Trophoblast cell (in vitro differentiated cells and primary cell): ENCODE measurements at places on chromosomes 7 and 10.

GRCh38 chr7:151013733-151014497, 10.4 kb downstream of the ATG9B start:
- peak overlapping the region; percentile 59 for H3K4me3 ChIP-seq
- no peaks in the 10 kb centered on the region for H3K36me3 ChIP-seq
- DNase-seq: peak; percentile 94
- H3K4me1 ChIP-seq: peaks cover 33% of the 10 kb centered on the region

- DNase-seq: no peak
- no peak overlapping the region for H3K27ac ChIP-seq
- H3K4me3 ChIP-seq: no peak overlapping the region
- no peaks in the 10 kb centered on the region for H3K27me3 ChIP-seq
Observed at GRCh38 chr7:70334871-70335270, 736.6 kb downstream of the AUTS2 start.

DNA sequence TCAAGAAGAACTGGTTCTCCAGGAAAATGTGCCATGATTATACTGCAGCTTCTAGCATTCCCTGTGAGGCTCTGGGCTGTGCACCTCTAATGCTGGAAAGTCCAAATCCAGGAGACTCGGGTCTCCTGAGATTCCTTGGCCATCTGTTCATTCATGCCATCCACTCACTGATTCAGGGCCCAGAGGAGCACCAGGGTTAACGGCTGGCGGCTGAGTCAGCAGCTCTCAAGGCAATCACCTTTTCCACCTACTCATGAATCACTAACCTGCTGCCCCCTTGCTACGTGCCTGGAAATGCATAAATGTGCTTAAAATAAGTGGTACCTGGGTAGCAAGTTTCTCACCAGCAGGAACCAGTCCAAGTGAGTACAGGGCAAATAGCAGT, 132.7 kb downstream of the KCNMA1 start:
- no peaks in the 10 kb centered on the region for H3K27me3 ChIP-seq
- H3K36me3 ChIP-seq: no peaks in the 10 kb centered on the region
- H3K27ac ChIP-seq: peak overlapping the region; percentile 78
- H3K4me1 ChIP-seq: peaks cover 39% of the 10 kb centered on the region
- DNase-seq: peak; percentile 92

DNA sequence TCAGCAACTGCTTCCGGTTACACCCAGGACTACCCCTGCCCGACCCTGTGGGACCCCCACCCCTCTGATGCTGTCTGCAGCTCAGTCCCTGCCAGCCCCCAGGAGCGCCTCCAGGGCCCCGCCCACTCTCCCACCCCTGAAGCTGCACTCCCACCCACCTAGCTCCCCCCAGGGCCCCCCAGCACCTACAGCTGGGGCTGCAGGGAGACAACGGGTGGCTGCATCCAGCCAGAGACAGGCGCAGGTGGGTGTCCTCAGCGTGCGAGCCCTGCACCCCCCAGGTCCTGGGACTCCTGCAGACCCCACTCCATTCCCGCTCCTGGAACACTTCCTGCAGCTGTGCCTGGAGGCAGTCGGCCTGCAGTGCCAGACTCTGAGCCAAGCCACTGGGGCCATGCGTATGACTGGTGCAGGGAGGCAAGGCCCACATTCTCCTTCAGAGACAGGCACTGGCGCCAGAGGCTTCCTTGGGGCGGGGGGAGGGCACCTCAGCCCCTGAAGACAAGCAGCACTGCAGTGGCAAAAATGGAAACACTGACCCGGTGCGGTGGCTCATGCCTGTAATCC, 6.1 kb downstream of the CYP2W1 start:
- no peak overlapping the region for H3K4me3 ChIP-seq
- H3K36me3 ChIP-seq: no peaks in the 10 kb centered on the region
- peaks cover 10% of the 10 kb centered on the region for H3K4me1 ChIP-seq
- H3K27me3 ChIP-seq: no peaks in the 10 kb centered on the region

- no peaks in the 10 kb centered on the region for H3K27me3 ChIP-seq
- DNase-seq: no peak
- H3K36me3 ChIP-seq: no peaks in the 10 kb centered on the region
Observed at GRCh38 chr10:113126229-113127201, 176.5 kb downstream of the TCF7L2 start.

- no peaks in the 10 kb centered on the region for H3K36me3 ChIP-seq
- H3K4me3 ChIP-seq: no peak overlapping the region
- no peak for DNase-seq
- H3K4me1 ChIP-seq: peaks cover 6% of the 10 kb centered on the region
Observed at GRCh38 chr7:105811189-105811847, 65.1 kb downstream of the ATXN7L1 start.

DNA sequence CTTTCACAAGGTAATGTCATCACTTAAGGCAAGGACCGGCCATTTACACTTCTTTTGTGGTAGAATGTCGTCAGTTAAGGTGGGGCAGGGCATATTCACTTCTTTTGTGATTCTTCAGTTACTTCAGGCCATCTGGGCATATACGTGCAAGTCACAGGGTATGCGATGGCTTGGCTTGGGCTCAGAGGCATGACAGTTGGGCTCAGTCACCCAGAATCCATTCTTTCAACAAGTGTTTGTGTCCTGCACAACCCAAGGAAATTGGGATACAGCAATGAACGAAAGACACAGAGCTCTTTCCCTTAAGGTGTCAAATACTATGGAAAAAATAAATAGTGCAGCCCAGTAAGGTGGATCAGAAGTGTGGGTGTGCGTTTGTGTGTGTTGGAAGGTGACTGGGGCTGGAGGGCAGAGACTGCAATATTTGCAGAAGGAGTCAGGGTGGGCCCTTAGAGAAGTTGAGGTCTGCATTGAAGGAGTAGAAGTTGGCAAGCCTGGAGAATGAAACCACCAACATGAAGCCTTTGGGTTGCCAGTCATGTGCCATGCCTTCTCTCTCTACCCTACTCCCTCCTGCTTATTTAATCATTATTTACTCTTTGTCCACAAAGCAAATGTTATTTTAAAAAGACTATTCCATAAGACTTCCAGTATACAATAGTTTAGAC, 222.8 kb upstream of the PRKCQ start:
- no peak overlapping the region for H3K4me3 ChIP-seq
- H3K27me3 ChIP-seq: no peaks in the 10 kb centered on the region
- H3K36me3 ChIP-seq: no peaks in the 10 kb centered on the region
- no peak overlapping the region for H3K27ac ChIP-seq

DNA sequence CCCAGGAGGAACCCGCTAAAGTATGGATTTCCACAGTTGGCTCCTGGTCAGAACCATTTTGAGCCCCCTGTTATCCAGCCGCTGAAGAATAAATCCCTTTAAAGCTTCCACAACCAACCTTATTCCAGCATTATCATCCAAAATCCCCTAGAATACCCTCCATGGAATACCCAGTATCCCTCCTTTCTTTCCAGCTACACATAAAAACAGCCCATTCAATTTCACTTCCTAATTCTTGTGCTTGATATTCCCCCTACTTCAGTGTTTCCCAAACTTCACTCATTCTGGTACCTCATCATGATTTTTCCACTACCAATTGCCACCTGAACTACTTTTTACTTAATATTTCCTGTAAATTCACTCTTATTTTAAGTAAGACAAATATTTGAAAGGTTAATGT, 3.1 kb downstream of the MACC1 start:
- DNase-seq: no peak
- no peaks in the 10 kb centered on the region for H3K27me3 ChIP-seq
- H3K4me1 ChIP-seq: peaks cover 2% of the 10 kb centered on the region
- peaks cover under 1% of the 10 kb centered on the region for H3K36me3 ChIP-seq
- no peak overlapping the region for H3K27ac ChIP-seq
- H3K4me3 ChIP-seq: no peak overlapping the region

- no peaks in the 10 kb centered on the region for H3K36me3 ChIP-seq
- H3K27ac ChIP-seq: no peak overlapping the region
Observed at GRCh38 chr10:78280604-78281003, 246.9 kb downstream of the RPS24 start.

DNA sequence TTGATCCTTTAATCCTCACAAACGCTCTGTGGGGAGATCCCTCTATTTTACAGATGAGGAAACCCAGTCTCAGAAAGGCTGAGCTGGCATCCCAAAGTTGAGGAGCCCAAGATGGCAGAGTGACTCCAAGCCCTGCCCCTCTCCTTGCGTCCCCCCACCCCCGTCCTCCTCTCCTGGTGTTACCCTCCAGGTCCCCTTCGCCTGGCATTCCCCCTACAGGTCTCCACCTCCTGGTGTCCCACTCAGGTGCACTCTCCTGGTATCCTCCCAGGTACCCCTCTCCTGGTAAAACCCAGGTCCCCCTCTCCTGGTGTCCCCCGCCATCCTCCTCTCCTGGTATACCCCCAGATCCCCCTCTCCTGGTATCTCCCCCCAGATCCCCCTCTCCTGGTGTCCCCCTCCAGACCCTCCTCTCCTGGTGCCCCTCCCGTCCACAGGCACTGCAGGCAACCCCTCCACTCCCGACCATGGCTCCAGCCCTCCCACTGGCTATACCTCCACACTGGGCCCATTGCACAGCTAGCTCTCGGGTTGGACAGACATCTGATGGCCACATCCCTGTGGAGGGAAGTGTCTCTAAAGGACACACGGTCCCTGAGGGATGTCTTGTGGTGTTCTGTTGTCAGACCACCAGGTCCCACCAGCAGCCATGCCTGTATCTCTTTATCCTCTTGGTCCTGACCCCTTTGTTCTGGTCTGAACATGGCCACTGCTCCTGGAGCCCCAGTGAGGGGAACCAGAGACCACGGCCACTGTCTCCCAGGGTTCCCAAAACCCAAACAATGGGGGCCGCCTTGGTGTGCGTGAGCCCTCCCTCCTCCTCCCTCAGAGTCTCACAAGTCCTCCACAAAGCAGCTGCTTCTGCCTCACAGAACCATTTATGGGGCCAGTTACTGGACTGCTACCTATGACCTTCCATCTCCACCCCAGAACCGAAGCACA, 37.2 kb downstream of the CALML3 start:
- peaks cover 58% of the 10 kb centered on the region for H3K4me1 ChIP-seq
- no peaks in the 10 kb centered on the region for H3K36me3 ChIP-seq
- no peak overlapping the region for H3K4me3 ChIP-seq
- peak overlapping the region; percentile 99 for H3K27ac ChIP-seq
- no peak for DNase-seq
- H3K27me3 ChIP-seq: no peaks in the 10 kb centered on the region

DNA sequence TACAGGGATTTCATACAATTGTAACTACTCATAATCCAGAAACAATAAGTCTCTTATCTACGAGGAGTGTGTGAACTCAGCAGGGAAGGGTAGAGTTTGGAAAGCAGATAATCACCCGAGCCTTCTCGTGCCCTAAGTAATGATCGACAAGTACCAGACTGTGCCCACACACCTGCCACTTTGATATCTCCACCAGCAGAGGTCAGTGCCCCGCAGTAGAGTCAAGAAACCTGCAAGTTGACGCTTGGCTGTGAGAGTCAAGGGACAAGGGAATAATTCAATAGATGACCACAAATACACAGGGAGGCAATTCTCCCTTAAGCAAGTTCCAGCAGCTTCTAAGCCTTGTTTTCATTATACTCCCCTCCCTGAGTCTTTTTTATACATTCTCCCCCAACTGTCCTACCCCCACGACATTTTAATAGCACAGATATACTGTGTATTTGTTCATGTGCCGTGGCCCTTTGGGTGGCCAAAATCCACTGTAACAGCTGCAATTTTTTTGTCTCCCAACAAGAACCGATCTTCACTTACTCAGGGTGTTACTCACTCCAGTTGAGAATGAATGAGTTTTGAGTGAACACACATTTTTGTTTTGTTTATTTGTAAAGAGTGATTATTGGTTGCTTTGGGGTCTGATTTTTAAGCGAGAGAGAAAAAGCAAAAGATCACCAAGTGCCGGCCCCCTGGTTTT, 106.9 kb upstream of the RHEB start:
- H3K4me3 ChIP-seq: no peak overlapping the region
- H3K27me3 ChIP-seq: no peaks in the 10 kb centered on the region
- peaks cover 4% of the 10 kb centered on the region for H3K4me1 ChIP-seq
- peak; percentile 59 for DNase-seq
- H3K27ac ChIP-seq: no peak overlapping the region
- H3K36me3 ChIP-seq: no peaks in the 10 kb centered on the region

DNA sequence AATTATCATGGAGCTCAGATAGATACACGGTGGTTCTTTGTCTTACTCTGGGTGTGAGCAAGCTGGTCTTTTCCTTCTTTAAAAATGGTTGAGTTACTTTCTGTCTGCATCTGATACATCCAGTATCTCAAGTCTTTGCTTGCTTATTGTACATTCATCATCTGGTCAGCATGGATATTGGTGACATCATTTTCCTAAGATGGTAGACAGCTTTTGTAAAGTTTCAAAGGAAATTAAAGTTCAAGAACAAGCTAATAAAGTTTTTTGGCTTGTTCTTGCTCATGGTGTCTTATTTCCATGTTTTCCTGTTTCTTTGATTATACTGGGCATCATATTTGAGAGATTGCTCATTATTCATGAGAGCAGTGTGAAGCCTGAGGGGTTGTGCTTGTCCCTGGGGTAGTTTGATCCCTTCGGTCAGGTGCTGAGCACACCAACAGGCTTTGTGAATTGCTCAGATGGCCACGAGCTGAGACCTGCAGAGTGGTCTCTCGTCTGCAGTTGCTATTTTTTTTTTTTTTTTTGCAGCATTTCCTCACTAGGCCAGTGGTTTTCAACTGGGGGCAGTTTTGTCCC, 38.5 kb downstream of the MGMT start:
- H3K27me3 ChIP-seq: no peaks in the 10 kb centered on the region
- DNase-seq: no peak
- H3K36me3 ChIP-seq: no peaks in the 10 kb centered on the region

GRCh38 chr10:18205098-18205834, 65.0 kb downstream of the CACNB2 start:
- H3K27ac ChIP-seq: no peak overlapping the region
- H3K27me3 ChIP-seq: no peaks in the 10 kb centered on the region
- no peak overlapping the region for H3K4me3 ChIP-seq
- no peak for DNase-seq

DNA sequence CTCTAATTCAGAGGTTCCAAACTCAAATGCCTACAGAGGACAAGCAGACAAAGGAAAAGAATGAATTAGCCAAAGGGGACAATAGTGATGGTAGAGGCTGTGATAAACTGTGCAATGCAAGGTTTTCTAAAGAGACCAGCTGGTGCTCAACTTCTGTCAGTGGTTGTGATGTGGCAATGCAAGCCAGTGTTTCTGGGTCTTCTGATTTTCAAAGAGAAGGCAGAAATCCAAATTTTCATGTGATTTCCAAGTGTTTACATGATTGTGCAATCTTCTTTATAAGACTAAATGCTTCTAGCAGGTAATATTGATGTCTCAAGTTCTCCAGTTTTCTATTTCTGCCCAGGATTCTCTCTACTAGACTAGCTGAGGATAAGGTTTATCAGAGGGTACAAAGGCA, 135.9 kb downstream of the PCDH15 start:
- no peak overlapping the region for H3K27ac ChIP-seq
- no peaks in the 10 kb centered on the region for H3K4me1 ChIP-seq
- no peak overlapping the region for H3K4me3 ChIP-seq
- no peak for DNase-seq
- H3K27me3 ChIP-seq: no peaks in the 10 kb centered on the region
- no peaks in the 10 kb centered on the region for H3K36me3 ChIP-seq

DNA sequence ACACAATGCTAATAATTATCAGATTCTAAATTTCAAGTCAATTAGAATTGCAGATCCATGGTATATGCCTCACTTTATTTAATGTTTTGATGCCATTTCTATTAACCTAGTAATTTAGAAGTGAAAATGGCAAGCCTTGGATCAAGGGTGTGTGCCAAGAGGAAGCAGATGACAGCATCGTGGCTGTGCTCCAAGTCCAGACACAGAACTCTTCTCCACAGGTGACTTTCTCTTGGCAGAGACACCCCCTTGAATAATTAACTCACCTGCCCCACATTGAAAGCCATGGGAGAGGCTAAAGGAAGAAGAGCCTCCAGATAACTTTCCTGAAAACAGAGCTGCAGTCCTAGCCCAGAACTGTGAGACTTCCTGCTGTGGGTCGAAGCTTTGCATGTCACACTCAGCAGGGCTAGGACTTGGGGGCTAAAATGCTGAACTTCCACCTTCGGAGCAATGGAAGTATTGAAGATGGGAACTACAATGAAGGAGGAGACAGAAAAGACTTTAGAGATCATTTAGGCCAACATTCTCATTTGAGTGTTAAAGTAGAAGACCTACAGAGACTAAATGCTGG, 996 bp upstream of the C10orf90 start:
- no peaks in the 10 kb centered on the region for H3K4me1 ChIP-seq
- H3K36me3 ChIP-seq: no peaks in the 10 kb centered on the region
- no peak overlapping the region for H3K27ac ChIP-seq
